NCI-H82 (cell line): ENCODE measurements at places on chromosomes 5 and 9.

DNA sequence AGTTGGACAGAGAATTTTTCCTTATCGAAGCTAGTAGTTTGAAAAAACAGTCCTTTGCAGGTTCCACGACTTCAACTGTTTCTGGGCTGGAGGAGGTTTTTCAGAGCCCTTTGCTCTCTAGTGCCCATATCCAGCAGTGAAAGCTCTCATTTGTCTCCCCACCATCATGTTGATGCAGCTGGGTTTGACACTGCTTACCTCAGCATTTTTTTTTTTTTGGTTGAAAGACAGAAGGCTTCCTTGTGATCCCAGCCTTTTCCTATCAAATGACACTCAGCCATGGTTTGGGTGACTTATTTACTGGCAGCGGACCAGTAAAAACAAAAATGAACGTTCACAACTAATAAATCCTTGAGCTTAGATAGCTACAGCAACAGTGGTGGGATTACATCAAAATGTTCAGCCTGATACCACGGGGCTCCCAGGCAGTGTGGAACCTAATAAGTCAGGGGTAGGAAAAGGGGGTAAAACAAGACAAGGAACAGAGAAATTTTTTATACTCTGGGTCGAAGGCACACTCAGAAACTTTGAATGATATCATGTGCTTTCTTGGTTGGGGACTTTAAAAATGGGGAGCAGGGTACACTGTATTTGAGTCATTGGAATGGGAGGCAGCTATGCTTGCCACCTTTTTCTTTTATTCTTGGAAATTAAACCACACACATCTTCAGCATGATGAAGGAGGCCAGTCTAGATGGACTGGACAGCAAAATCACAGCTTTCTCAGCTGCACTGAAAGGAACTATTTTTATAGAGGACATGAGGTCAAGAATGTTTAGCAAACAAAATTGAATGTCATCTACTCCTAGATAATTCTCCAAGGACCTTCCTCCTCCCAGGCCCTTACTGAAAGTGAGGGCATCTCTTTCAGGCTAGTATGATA lies 308.9 kb upstream of the MPDZ start:
- no peak for DNase-seq

- no peak for DNase-seq
Observed at GRCh38 chr5:64921386-64921785, 152.7 kb downstream of the CWC27 start.

- DNase-seq, result no peak
Observed at GRCh38 chr9:124264823-124265233, 7.1 kb downstream of the NEK6 start.

GRCh38 chr9:87238545-87238944 lies 259.1 kb upstream of the DAPK1 start:
- no peak for DNase-seq

- DNase-seq, result no peak
Observed at GRCh38 chr5:23024470-23024869, 171.3 kb upstream of the CDH12 start.

DNA sequence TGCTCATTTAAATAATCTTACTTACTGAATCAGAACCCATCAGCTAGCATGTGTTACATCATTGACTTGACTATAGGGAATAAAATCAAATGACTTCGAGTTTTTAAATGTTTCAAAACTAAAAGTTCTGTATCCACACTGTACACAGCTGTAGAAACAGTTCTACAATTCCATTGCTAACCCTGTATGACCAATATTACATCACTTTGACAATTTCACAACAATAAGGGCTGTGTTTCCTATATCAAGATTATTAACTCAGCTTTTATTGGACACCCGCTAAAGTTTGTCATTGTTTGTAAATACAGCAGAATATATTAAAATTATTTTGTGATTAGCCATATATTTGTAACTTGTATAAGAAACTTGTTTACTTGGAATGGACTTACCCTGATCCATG lies 540.8 kb downstream of the PRELID2 start:
- DNase-seq, result no peak
